Retina (tissue), 1 donor: ENCODE measurements at places on chromosomes 12 and 14.

GRCh38 chr12:116202940-116203339 is 74.6 kb downstream of the MED13L start:
- DNase-seq: no peak

DNA sequence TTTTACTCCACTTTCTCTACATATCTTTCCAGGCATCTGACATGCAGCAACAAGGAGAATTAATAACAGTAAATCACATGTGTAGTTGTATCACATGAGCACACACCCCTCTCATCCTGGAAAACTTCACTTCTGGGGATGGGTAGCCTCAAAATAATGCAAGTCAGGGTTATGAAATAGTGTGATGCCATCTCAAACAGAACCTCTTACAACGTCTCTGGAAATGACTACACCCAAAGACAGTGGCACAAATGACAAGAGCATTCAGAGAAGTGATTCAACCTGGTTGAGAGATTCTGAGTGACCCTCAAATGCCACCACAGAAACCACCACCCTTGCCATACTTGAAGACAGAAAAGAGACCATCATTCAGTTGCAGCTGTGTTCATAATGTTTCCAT is 2.8 kb downstream of the DIO2 start:
- DNase-seq: no peak

DNA sequence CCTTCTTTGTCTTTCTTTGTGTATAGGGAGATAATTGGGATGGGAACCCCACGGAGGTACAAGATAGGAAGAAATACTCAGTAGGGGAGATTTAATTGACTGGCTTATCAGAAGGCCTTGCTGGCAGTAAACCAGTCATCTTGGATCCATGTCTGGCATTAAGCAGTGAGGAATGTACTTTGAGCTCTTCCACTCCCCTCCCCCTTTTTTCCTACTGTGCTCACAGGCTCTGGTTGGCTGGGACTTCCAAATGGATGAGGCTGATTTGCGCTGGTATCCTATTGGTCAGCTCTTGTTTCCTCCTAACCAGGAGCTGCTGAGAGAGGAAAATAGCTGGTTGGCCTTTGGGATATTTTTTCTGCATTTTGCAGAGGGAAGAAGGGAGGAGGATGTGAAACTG is 24.7 kb downstream of the NGDN start:
- DNase-seq: peak; percentile 28

GRCh38 chr12:22981711-22982110 is 356.7 kb downstream of the ETNK1 start:
- no peak for DNase-seq

GRCh38 chr12:132904718-132905328 is 17.4 kb upstream of the CHFR start:
- DNase-seq: peak; percentile 74
